ENCODE measurements at places on chromosomes 7 and 10.
A peak's percentile ranks its signal among the peaks of the same experiment; 100 is the strongest.

DNA sequence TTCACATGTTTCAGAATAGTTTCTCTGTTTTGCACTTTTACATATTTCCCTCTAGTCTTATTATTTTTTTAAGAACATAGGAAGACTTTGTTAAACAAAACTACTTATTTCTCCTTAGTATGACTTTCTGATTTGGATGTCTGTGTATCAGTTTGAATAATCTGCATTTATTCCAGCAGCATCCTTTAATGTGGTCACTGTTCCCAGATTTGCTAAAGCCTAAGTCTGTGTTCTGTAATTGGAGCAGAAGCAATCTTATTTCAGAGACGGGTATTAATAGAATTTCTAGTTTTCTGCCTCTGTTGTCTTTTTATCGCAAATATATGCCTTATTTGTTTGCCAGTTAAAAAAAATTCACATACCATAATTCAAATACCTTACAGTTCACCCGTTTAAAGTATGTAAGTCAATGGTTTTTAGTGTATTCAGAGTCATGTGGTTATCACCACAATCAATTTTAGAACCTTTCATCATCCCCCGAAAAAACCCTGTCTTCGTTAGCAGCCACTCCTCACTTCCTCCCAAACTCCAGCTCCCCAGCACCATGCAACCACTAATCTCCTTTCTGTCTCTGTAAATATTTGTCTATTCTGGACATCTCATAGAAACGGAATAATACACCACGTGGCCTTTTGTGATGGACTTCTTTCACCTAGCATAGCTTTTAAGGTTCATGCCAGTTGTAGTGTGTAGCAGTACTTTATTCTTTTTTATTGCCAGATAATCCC is 58.7 kb downstream of the INPP5F start:
- no peak for DNase-seq

DNA sequence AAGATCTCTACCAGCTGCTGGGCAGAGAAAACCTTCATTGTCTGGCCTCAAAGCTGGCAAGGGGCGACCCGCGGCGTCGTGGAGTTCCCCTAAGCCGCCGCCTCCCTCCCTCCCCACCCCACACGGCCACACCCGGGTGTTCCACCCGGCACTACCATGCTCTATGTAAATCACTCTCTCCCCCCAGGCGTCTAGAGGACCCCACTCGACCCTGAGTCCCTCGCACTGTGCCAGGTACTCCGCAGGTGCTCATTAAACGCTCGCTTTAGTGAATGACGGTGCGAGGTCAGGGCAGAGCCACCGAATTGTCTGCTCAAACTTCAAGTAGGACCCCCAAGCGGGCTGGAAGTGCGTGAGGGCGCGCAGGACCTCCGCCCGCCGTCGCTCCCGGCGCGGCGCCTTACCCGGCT is 628 bp downstream of the PARP12 start:
- DNase-seq, result no peak

GRCh38 chr7:2632733-2633537 is 1.1 kb downstream of the TTYH3 start:
- DNase-seq, result peak; percentile 78

GRCh38 chr7:135238112-135238744 is 4.6 kb downstream of the STRA8 start:
- DNase-seq, result no peak

- DNase-seq, result no peak
Measured at GRCh38 chr10:3925184-3925583, 140.2 kb upstream of the KLF6 start.

- no peak for DNase-seq
Measured at GRCh38 chr7:13910805-13911551, 78.5 kb downstream of the ETV1 start.

- DNase-seq, result no peak
Measured at GRCh38 chr7:158611541-158611940, 23.9 kb upstream of the PTPRN2 start.

DNA sequence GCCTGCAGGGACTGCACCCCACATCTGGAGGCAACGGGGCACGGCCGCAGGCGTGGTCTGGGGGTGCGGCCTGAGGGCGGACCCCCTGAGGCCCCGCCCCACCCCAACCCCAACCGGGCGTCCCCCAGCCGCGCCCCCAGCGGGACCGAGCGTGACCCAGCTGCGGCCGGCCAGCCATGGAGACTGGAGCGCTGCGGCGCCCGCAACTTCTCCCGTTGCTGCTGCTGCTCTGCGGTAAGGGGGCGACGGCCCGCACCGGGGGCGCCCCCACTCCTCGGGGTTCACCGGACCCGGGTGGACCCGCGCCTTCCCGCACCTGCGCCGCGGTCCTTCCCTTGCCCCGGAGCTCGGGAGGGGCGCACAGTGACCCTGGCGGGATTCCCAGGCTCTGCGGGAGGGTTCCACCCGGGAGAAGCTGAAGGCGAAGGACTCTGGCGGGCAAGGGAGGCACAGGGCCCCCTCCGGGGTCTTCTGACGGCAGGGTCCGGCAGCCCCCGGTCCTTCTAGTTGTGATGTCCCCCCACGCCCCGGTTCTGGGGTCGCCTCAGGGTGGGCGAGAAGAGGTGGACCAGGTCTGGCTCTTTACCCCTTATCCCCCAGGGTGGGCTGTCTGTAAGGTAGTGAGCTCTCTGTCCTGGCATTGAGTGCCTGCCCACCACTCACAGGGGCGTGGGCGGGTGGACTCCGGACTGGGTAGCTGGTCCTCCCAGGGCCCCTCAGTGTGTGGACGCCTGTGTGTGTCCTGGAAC is at the start of gene RAMP3:
RAMP3 (plus strand) TSS at position 139 of the 749 bp plus-strand sequence; CDS start at position 177, 38 bp downstream.
- no peak for DNase-seq

DNA sequence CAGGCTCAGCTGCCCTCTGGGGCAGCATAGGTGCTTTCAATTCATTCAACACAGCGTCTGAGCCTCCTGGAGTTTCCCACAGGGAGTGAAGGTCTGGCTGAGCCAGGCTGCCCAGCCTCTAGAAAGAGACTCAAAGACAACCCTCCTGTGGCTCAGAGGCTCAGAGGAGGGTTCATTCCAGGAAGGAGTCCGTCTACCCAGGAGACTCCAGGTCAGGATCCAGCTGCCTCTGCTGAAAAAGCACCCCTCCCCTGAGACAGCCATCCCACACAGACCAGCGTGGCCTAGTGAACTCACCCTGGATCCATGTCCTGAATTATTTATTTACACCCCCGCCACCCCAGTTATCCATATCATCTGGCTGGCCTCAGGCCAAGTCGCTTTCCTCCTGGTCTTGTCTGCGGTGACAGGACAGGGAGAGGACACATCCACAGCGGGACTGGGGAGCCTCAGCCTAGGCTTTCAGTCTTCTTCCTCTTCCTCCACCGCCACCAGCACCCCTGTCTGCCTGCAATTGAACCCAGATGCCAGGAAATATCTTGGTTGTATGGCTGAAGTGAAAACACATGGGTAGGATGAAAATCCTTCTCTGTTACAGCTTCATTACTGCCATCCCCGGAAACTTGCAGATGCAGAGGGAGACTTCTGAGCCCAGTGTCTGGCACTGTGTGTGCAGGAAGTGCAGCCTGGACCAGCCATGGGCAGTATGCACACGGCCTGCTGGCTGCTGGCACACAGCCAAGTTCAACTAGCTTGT is 44.0 kb upstream of the COL13A1 start:
- peak; percentile 39 for DNase-seq

GRCh38 chr7:70188901-70189650 is 590.8 kb downstream of the AUTS2 start:
- no peak for DNase-seq

DNA sequence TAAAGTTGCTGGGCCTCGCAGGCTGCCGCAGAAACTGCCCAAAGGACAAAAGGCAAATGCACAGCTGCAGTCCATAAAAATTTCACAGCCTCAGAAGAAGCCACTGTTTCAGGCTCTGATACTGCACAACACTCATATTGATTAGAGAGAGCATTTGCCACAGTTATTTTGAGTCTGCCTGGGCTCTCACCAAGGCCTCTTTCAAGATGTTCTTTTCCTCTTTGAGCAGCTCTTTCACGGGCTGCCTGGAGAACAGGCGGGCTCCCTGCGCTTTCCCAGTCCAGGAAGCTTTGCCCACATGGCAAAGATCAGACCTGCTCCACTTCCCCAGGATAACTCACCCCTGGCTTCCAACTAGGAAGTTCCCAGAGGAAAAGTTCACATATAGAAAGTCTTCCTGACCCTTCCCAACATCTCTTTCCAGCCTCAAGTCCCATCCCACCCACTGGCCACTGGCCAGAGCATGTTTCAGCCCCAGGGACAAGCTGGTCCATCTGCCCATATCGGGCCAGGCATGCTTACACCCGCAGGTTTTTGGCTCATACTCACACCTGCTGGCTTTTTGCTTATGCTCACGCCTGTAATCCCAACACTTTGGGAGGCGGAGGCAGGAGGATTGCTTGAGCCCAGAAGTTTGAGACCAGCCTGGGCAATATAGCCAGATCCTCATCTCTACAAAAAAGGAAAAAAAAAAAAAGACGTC is 3.3 kb downstream of the SLIT1 start:
- no peak for DNase-seq

GRCh38 chr7:109996927-109997326 is 1094.0 kb upstream of the LRRN3 start:
- no peak for DNase-seq

DNA sequence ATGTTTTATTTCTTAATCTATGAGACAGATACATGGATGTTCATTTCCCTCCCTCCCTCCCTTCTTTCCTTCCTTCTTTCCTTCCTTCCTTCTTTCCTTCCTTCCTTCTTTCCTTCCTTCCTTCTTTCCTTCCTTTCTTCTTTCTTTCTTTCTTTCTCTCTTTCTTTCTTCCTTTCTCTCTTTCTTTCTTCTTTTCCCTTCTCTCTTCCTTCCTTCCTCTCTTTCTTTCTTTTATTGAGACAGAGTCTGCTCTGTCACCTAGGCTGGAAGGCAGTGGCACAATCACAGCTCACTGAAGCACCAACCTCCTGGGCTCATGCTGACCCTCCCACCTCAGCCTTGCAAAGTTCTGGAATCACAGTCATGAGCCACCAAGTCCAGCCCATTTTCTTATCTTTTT is 5.5 kb upstream of the PRRT4 start:
- no peak for DNase-seq

- DNase-seq, result no peak
Measured at GRCh38 chr7:77537136-77537777, at the start of gene PTPN12. Gene PTPN12 (plus strand): TSS chr7:77537295. CDS start chr7:77537547, 252 bp downstream.

DNA sequence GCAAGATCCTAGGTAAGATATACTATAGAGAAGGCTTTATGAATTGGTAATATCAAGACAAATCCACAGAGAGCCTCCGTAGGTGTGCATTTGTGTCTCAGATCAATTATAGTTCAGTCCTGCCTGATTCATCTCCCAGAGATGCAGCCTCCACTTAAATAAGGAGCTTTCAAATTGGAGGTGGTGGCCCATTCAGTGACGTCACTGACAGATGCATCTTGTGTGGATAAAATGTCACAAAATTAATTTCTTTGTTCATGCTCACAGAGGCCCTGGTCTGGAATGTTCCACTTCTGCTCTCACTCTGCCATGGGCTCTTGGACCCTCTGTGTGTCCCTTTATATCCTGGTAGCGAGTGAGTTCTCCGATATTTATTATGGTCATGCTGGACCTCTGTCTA is 157.1 kb upstream of the PRSS58 start:
- DNase-seq, result no peak

- no peak for DNase-seq
Measured at GRCh38 chr7:148368562-148368961, 222.0 kb upstream of the C7orf33 start.

- no peak for DNase-seq
Measured at GRCh38 chr7:2358968-2359527, 4.4 kb downstream of the EIF3B start.

DNA sequence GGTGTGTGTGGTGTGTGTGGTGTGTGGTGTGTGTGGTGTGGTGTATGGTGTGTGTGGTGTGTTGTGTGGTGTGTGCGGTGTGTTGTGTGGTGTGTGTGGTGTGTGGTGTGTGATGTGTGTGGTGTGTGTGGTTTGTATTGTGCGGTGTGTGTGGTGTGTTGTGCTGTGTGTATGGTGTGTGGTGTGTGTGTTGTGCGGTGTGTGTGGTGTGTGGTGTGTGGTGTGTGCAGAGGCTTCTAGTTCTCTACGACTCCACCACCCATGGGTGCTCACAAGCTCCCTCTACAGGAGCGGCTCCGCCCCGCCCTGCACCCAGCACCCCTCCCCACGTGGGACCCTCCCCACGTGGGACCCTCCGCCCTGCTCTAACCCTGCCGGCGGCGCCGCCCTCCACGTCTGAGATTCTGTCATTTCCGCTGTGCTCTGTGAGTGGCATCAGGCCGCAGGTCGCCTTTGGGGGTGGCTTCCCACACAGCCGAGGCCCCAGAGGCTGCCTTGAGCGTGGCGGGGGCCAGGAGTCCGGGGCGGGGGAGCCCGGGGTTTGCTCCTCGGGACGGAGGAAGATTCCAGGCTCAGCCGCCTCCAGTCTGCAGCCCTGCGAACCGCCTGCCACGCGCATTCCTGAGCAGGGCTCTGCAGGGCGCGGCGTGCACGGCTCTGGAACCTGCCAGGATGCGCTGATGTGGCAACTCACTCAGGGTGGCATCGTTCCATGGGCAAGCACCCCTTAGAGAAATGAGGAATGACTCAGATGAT is 37.0 kb upstream of the DNAJB6 start:
- DNase-seq, result peak; percentile 8

- no peak for DNase-seq
Measured at GRCh38 chr7:27952456-27953285, 212.7 kb downstream of the TAX1BP1 start.

DNA sequence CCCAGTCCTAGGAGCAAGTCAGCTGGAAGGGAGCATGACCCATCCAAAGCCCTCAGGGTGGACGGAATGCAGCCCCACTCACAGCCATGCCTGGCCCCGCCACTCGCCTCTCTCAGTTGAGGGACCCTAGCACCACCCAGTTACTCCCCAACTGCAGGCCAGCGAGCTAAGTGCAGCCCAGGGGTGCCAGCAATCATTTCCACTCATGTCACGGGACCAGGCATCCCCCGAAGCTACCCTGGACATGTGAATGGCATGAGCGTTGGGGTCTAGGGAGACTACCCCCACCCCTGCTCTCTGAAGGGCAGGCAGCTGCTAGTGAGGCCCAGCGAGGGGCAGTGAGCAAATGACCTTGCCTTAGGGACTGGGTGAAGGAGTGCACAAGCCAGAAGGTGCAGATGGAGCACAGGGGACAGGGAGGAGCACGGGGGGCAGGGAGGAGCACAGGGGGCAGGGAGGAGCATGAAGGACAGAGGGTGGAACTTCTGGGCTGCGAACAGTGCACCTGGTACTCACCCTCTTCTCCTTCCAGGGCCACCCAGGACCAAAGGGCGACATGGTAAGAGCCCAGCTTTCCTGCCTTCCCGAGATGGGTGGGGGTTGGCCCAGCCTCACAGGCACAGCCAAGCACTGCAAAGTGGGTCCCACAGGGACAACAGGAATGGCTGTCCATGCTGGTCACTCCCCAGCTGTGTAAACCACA is 87.3 kb downstream of the COL13A1 start:
- no peak for DNase-seq

GRCh38 chr10:119687192-119688032 is 36.2 kb downstream of the BAG3 start:
- no peak for DNase-seq

- DNase-seq, result no peak
Measured at GRCh38 chr7:132400561-132401142, 175.6 kb downstream of the PLXNA4 start.

- no peak for DNase-seq
Measured at GRCh38 chr7:98795741-98796493, 73.9 kb downstream of the TMEM130 start.

Data from RCC 7860 (cell line).